ENCODE measurements at places on chromosomes 11 and 22.

DNA sequence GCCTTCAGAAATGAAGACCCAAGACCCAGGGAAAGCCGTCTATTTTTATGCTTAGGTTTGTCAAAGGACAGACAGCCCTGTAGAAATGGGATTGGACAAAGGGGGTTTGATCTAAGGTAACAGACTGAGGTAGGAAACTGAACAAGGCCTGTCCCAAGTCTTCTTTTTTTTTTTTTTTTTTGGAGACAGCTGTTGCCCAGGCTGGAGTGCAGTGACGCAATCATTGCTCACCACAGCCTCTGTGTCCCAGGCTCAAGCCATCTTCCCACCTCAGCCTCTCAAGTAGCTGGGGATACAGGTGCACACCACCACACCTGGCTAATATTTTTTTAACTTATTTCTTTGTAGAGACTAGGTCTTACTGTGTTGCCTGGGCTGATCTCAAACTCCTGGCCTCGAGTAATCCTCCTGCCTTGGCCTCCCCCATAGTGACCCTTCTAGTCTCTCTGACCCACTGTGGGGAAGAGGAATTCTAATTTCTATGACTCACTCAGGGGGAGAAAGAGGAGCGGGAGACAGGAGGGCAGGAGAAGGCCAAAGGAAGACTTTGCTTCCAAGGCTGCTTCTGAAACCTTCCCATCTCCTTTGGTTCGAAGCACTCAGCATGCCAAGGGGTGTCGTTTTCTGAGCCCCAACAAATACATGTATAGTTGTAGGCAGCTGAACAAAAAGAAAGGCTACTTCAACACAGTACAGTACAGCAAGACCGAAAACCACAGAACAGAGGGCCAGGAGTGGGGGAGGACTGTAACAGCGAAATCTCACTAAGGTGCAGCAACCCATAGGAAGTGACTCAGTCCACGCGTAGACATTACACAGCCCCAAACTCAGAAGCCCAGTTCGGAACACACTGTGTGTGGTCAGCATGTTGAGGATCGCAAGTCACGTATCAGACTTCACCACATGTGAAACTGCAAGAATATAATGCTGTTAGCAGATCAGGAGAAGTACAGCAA is 872 bp downstream of the TMA7B start:
- DNase-seq = no peak

- no peak for DNase-seq
These were observed 38.2 kb downstream of the BRD1 start for GRCh38 chr22:49789289-49790141.

- DNase-seq = no peak
These were observed 34.3 kb upstream of the CFAP300 start for GRCh38 chr11:102012946-102013345.

- DNase-seq = no peak
These were observed 18.5 kb upstream of the MPPED1 start for GRCh38 chr22:43393132-43393843.

- no peak for DNase-seq
These were observed 21.2 kb downstream of the SCGB1A1 start for GRCh38 chr11:62439785-62440602.

GRCh38 chr11:117941976-117942654 is 12.9 kb upstream of the TMPRSS13 start:
- DNase-seq = no peak

GRCh38 chr11:57598831-57599155 is 1.3 kb downstream of the SERPING1 start:
- no peak for DNase-seq

GRCh38 chr11:8610532-8611116 is 16.6 kb upstream of the STK33 start:
- DNase-seq = peak; percentile 37

DNA sequence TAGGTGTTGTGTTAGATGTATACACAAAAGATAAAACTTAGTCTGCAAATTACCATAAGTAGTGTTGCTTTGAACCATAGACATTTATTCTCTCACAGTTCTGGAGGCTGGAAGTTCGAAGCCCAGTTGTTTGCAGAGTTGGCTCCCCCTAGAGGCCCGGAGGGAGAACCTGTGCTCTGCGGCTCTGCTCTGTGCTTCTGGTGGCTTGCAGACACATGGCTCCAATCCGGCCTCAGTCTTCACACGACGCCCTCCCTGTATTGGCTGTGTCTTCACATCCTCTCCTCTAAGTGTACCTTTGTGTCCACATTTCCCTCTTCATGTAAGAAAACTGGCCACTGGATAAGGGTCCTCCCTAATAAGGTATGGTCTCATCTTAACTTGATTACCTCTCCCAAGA is 128.4 kb downstream of the OPCML start:
- DNase-seq = peak; percentile 23

Measured in NCI-H1092 treated with DMSO at 0.1 percent for 48 hours (cell line).